ENCODE measurements at places on chromosomes 1 and 21.

- DNase-seq, result no peak
Measured at GRCh38 chr1:228930479-228930957, 195.2 kb downstream of the RHOU start.

- DNase-seq, result no peak
Measured at GRCh38 chr1:158089925-158090637, 90.6 kb upstream of the CD1D start.

- DNase-seq, result no peak
Measured at GRCh38 chr1:103362348-103363007, 163.0 kb upstream of the RNPC3 start.

DNA sequence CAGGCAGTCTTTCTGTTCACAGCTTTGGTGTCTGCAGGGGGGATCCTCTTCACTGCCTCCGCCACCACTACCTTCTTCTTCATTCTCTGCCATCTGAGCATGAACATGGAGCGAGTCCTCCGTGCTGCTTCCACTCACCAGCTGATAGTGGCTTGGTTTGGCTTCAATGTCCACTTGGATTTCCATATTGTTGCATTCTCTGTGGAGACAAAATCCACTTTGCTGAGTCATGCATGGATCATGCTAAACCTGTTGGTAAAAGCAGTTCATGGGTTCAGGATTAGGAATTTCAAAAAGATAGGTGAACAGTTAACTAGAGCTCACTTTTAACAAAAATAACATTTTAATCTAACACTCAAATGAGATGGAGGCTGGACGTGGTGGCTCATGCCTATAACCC is 27.5 kb downstream of the RNF19B start:
- DNase-seq, result no peak

DNA sequence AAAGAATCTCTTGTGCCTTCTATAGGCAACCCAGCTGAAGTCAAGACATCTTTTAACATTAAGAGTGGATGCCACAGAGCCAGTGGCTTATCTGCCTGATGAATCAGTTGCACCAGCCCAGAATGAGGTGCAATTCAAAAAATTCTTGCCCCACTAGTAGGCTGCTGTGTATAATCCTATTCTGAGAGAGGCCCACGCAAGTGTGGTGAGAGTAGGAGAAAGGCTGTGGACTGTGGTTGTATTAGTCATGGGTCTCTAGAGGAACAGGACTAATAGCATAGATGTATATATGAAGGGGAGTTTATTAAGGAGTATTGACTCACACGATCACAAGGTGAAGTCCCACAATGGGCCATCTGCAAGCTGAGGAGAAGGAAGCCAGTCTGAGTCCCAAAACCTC is 216.4 kb downstream of the LTN1 start:
- DNase-seq, result no peak

GRCh38 chr1:151803164-151803563 is 2.1 kb downstream of the LINGO4 start:
- DNase-seq, result no peak

GRCh38 chr21:16978309-16978895 is 534.4 kb upstream of the CXADR start:
- DNase-seq, result no peak

DNA sequence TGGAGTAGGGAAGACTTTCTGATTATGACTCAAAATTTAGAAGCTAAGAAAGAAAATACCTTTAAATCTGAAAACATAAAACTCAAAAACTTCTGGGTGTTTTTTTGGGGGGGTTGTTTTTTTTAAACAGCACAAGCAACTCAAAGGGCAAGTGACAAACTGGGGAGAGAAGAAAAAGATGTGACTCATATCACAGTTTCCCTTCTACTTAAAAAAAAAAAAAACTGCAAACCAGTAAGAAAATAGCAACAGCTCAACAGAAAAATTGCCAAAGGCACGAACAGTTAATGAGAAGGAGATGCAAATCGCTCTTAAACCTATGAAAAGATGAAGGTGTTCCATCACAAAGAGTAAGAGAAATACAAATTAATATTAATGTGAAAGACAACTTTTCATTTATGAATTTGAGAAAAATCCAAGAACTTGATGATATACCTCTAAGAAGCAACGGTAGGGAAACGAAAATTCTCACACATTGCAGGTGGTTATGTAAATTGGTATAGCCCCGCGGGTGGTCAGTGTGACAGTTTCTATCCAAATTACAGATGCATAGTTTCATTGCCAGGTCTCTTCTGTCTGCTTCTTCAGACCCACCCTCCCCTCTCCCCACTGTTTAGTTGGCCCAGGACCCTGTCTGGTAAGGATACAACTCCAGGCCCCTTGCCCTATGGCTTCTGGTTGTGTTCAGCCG is 9.0 kb downstream of the IFNAR2 start:
- no peak for DNase-seq

DNA sequence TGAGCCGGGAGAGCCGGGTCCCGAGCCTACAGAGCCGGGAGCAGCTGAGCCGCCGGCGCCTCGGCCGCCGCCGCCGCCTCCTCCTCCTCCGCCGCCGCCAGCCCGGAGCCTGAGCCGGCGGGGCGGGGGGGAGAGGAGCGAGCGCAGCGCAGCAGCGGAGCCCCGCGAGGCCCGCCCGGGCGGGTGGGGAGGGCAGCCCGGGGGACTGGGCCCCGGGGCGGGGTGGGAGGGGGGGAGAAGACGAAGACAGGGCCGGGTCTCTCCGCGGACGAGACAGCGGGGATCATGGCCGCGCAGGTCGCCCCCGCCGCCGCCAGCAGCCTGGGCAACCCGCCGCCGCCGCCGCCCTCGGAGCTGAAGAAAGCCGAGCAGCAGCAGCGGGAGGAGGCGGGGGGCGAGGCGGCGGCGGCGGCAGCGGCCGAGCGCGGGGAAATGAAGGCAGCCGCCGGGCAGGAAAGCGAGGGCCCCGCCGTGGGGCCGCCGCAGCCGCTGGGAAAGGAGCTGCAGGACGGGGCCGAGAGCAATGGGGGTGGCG is 371 bp downstream of the ARID1A start:
- no peak for DNase-seq

DNA sequence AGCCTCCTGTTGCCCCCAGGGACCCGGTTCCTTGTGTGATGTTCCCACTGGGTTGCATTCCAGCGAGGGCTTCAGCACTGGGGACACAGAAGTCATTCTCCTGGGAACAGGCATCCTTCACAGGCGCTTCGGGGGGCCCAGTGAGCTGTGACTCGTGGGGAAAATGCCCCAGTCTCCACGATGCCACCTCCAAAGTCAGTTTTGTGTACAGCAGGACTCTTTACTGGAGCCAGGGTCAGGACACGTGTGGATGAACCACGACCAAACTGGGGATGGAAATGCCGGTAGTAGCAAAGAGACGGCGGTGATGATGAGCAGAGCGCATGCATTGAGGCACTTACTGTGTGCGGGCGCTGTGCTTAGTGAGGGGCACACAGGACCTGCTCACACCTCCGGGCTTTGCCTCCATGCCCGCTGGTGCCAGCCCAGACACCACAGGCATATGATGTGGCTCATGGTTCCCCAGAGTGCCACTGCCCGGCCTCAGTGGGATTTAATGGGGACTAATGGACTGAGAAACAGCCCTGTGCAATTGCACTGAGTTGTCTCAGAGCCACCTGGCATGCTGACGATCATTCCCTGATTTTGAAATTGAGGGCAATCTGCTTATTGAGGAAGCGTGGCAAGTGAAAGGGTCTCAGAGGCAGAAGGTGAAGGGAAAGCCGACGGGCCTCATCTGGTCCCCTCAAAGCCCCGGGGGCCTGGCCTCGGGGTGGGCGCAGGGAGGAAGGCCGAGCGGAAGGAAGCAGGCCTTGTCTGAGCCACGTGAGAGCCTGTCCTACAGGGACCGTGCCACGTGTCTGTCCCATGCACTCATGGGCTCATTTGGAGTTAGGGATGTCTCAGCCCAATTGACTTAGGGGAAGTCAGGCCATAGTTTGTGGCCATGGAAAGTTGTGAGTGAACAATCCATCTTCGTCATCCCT is 91.4 kb downstream of the PDE9A start:
- DNase-seq, result no peak

GRCh38 chr1:35507947-35508346 is 49.3 kb downstream of the KIAA0319L start:
- no peak for DNase-seq

DNA sequence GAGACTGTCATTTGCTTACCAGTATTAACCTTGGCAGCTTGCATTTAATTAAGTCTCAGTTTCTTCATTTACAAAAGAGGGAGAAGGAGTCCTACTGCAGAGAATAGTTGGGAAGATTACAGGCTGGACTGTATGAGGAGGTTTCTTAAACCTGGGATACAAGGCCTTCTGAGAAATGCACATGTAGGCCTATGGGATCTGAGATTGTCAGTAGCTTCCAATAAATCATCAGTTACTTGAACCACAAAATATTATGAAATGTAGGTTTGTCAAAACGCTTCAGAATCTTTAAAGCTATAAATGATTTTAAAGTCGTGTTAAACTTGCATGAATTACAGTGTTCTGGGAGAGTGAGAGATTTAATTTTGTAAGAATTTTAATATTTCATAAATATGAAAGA is 69.6 kb downstream of the NRIP1 start:
- no peak for DNase-seq

DNA sequence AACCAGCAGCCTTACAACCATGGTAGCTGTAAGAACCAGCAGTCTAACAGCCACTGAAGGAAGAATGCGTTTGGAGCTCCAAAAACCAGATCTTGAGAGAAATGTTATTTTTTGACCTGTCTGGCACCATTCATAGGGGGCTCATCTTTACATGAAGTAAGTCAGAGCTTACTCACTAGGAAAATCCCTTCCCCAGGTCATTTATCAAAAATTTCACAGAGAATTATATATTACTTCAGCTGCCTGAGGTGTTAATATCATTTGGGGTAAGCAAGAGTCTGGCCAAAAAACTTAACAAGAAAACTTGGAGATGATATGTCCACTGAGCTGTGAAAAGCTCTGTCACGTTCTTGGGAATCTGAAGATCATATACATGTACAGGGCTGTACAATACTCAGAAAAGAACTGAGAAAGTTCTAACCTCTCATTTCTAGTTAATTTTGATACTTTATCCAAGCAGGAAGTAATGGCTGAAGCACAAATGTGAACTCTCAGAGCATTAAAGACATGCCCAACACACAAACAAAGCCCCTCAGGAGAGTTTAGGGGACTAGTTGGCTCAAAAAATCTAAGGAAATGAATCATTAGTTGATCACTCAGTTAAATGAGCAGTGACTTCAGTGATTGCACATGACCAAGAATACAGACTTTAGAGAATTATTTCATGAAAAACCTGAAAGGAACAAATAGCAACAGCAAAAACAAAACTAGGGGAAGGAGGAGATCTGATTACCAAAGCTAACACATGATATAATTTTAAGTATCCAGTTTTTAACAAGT is 681.1 kb downstream of the LTN1 start:
- no peak for DNase-seq

DNA sequence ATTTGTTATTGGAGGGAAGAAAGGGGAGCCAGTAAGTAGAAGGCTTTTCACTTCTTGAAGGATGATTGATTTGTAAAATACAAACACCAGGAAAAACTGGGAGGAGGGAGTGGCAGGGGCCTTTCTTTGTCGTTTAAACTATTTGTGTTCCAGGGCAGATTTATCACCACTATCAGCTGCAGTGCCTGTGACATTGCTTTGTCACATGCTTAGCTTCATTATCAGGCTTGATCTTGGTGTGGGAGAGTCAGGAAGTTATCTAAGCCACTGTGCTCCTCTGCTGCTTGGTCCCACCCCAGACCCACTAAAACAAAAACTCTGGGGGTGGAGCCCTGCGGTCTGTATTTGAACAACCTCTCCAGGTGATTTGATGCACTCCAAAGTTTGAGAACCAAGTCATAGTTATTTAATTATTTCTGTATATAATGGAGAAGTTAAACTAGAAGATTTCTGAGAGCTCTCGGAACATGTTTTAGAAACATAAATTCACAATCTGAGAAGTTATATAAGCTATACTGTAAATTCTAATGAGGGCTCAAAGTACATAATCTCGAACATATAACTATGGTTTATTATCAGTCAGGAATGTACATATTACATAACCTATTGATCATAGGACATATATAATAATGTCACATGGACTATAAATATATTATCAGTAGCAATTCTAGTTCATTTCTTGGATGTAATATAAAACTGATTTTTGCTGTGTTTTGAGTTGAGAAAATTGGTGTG is 87.9 kb downstream of the CDC14A start:
- peak; percentile 48 for DNase-seq

DNA sequence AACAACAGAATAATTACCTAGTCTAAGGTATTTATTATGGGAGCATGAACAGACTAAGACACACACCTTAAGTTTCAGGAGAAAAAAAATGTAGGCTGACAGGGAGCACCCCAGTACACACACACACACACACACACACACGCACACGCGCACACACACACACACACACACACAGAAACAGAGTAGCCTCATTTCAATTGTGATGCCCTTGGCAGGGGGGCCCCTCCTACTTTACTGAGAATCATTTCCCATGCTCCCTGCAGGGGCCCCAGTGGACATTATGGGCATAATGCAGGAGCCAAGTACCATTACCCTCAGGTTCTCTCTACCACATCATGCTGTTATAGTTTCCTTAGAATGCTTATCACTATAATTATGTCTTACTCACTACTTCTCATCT is 104.9 kb downstream of the CDC7 start:
- no peak for DNase-seq

- DNase-seq, result no peak
Measured at GRCh38 chr1:159925719-159926078, 392 bp upstream of the TAGLN2 start.

DNA sequence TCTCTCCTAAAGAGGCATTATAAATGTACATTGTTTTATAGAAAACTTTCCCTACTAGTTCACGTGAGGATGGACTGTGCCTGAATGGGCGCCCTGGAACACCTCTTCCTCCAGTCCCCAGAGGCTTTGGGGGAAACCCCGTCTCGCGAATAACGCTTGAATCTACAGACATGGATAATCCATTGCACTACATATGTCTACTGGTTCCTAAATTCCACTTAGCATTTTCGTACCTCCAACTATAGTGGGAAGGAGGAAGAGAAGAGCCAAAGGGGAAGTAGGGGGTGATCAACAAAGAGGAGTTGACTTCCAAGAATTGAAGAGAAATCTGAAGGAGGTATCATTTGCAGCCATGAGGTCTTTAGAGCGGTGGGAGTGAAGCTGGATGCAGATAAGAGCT is 11.1 kb downstream of the BARHL2 start:
- DNase-seq, result no peak

GRCh38 chr1:169053196-169053595 is 53.3 kb upstream of the ATP1B1 start:
- no peak for DNase-seq

GRCh38 chr1:246324711-246325110 is 182.4 kb downstream of the SMYD3 start:
- no peak for DNase-seq

GRCh38 chr1:156052862-156053767 is 483 bp downstream of the UBQLN4 start:
- DNase-seq, result peak; percentile 53

DNA sequence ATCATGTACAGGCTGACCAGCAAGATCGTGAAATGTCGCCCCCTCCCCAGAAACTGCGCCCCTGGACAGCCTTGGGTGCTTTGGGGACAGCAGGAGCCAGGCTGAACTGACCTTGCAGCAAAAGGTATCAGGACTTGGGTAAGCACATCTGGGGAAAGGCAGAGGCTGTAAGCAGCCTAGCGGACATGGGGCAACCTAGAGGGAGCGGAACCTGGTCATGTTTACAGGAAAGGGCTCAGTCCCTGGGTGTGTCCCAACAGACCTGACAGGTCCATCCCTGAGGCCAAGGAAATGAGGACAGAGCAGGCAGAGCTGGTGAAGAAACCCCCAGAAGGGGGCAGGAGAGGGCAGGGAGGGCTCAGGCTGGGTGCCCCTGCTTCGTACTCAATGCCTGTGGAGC is 3.1 kb upstream of the S100A8 start:
- DNase-seq, result no peak

- DNase-seq, result no peak
Measured at GRCh38 chr1:26278724-26279455, 996 bp upstream of the SH3BGRL3 start.
